Thyroid gland (tissue), 4 donors: ENCODE measurements at places on chromosomes 3 and 15. TPM values are rescaled to one million over a fixed set of nuclear protein-coding genes. Genes with fewer than 3 reads are reported as not detected.

The PPARG gene
- total RNA-seq = 26.7 TPM

- DNase-seq = no peak
Observed at GRCh38 chr3:8223766-8224165, 277.9 kb upstream of the LMCD1 start.

DNA sequence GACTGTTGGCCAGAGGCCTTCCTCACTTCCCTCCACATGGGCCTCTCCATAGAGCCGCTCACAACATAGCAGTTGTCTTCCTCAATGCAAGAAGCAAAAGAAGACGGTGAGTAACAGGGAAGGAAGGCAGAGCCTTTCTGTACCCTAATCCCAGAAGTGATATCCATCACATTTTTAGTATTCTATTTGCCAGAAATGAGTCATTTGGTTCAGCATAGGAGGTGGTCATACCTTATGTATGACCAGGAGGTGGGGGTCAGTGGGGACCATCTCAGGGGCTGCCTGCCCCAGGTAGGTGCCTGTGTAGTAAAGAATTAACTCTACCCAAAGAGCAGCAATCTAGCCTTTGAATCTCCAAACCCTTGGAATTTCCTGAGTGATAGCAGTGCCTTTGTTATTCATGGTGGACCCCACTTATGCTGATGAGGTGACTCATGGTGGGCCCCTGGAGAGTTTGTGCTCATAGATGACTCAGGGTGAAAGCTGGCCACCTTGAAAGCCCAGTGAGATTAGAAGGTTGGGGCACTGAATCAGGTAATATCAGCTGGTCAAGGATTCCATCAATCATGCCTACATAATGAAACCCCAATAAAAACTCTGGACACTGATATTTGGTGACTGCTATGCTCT lies 323.9 kb upstream of the IGF1R start:
- DNase-seq = no peak

DNA sequence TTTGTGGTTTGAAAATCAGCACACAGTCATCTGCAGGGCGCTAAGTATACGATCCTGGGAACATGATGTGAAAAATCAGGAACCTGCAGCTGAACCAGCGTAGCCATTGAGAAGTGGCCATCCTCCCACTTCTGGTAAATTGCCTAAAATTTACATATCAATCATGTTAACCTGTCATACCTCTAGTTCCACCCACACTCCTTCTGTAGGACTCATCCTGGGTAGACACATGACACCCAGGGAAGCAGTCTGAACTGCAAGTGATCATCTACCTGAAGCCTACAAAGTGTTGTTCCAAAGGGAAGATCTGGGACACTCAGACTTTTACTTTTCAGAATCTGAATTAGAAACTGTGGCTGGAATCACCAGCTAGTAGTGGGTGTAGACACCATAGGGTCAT lies 5.5 kb upstream of the PSMD6 start:
- DNase-seq = no peak
